Anterior cingulate cortex (tissue), 58 donors: ENCODE measurements at places on chromosomes 3 and 15.

DNA sequence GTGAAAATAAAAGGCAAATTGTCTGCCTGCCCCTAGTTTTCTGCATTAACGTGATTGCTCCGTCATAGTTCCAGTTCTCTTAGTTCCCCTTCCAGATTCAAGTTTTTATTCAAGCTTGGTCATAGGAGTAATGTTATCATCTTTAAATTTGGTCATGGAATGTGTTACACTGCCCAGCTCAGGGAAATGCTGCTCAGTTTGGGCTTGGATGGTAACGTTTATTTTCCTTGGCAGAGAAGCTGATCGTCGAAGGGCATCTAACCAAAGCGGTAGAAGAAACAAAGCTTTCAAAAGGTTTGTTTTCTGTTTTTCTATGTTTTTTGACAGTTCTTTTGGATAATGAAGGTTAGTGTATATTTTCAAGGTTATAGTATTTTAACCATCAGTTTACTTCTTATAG, 118.4 kb upstream of the FLNB start:
- no peak for DNase-seq

DNA sequence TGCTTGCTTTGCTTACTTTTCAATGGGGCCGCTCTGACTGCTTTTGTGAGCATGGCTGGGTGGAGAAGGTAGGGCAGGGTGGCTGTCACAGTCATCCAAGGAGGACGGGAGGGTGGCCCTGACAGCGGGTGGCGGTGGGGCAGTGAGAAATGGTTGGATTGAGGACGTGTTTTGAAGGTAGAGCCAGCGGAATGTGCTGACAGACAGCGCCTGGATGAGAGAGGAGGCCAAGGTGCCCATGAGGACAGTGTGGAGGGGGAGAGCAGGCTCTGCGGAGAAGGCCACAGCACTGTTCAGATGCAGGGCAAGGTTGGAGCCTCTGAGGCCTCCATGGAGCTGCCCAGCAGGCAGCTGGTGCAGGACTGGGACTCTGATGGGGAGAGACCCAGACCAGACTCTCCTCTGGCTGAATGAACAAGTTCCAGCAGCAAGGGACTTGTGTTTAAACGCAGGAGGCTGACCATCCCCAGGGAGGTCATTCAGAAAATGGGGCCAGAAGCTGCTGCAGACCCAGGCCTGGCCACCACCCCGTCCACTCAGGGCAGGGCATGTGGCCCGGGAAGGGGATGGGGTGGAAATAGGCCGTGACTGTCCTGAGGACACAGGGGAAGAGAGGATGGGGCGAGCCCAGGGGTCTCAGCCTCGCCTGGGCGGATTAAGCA, 120.3 kb upstream of the PRR20G start:
- DNase-seq, result no peak

DNA sequence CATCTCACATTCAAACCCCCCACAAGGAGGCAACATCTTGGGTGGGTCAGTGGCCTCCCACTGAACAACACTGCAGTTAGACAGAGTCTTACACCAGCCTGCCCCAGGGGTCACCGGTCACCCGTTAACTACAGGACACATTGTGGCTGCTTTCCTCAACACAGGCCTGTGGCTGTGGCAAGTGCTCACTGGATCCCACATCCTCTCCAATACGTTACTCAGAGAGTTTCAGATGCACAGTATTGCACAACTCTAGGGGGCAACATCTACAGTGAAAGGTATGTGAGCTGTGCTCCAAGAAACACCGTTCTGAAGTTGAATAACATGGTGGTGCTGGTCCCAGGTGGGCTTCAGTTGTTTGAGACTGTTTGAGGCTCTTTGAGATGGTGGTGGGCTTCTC, 41.0 kb downstream of the CTDSPL start:
- no peak for DNase-seq

GRCh38 chr15:31391687-31392671, 65.3 kb downstream of the KLF13 start:
- DNase-seq, result no peak

GRCh38 chr3:48470286-48470685, 23.7 kb downstream of the ATRIP start:
- DNase-seq, result no peak

- DNase-seq, result no peak
These were observed 1.4 kb downstream of the ACVR2B start for GRCh38 chr3:38454884-38455638.

DNA sequence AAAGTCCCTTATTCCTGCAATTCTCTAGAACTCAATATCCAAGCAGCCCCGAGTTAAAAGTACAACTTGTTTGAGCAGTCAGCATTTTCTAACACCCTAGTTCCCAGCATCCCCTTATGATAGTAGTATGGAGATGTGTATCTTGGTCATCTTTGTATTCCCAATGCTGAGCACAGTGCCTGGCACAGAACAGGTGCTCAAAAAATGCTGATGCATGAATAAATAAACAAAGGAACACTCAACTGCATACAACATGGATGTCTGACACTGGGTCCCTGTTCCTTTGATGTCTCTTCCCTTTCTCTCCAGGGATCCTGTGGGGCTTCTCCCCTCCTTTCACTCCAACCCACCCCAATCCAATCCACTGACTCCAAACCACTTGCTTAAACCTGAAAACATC, 23.9 kb upstream of the B3GNT5 start:
- DNase-seq, result no peak

DNA sequence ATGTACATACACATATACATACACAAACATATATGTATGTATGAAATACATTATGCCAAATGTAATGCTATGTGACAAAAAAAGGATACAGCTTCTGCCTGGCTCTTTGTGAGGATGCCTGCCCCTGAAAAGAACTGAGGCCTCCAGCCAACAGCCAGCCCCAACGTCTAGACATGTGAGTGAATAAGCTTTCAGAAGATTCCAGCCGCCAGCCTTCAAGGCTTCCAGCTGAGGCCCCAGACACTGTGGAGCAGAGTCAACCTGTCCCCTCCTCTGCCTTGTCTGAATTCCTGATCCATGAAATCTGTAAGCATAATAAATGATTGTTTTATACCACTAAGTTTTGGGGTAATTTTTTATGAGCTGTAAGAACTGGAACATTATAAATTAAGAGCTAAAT, 24.7 kb downstream of the GXYLT2 start:
- DNase-seq, result no peak

- no peak for DNase-seq
These were observed 68.0 kb upstream of the MBNL1 start for GRCh38 chr3:152200476-152201420.

DNA sequence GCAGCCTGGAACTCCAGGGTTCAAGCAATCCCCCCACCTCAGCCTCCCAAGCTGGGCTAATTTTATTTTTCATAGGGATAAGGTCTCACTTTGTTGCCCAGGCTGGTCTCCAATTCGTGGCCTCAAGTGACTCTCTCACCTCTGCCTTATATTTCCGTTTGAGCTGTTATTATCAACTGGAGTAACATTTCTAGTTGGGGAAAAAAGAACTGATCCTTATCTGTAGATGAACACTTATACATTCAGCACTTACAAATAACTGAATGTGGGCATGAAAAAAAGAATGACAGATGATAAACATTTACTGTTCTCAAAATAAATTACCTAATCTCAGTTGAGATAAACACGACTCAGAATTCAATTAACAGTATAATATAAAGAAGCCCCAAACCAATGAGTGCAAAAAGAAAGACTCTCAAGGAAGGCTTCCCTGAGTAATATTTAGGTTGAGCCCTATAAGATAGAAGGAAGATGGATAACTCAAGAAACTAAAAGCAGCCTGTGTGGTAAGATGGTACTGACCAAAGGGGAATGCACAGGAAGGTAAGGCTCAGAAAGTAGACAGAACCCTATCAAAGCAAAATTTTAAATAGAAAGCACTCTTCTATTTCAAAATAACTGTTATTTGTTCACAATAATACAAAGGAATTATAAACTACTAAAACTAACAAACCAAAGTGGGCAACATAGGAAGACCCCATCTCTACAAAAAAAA, 11.8 kb downstream of the UBE3A start:
- no peak for DNase-seq

GRCh38 chr15:82146990-82147461, 101.2 kb upstream of the MEX3B start:
- no peak for DNase-seq

DNA sequence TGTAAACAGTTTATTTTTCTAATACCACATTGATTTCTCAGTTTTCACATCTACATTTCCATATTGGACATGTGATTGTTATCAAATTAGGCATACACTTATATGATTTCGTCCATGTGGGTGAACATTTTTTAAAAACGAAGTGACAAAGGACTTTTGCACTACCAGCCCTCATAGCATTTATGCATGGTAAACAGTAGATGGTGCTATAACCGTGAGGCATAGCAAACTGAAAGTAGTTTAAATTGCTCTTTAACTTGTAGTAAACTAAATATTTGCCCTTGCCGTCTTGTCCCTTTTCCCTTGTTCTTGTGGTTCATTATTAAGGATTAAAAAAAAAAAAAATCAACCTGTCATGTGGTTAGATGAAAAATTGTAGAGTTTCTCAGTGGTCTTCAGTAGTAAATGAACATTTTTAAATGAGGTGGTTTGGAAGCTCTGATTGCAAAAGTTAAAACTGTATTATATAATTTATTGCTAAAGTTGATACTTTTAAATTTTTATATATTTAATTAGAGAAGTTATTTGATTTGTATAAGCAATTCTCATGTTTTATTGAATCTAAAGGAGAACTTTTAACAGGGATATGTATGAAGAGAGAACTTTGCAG, 24.0 kb downstream of the STX19 start:
- DNase-seq, result no peak

GRCh38 chr15:89446255-89446891, 50.0 kb downstream of the RHCG start:
- no peak for DNase-seq

GRCh38 chr15:49988766-49989165, 130.3 kb downstream of the ATP8B4 start:
- no peak for DNase-seq

- DNase-seq, result no peak
These were observed 23.6 kb downstream of the GRAMD2A start for GRCh38 chr15:72173864-72174550.

DNA sequence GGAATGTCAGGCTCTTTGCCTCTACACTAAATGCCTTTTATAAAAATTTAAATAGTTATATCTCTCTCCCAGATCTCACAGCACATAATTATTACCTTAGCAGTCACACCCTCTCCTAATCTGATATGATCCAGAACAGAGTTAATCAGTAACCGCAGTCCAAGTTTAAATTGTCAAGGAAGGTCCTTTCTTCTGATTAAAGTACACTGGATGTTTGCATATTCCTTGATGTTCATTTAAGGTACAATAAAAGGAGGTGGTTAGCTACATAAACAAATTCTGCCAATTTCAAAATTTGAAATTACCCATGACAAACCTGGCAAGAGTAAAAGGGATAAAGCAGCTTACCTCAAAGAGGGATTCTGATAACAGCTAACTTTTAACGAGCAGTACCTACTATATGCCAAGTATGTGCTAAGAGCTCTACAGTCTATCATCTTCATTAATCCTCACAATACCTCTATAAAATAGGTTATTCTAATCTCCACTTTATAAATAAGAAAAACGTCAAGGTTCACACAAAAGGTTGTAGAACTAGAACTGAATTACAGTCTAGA, 4.3 kb downstream of the GOLIM4 start:
- DNase-seq, result no peak

DNA sequence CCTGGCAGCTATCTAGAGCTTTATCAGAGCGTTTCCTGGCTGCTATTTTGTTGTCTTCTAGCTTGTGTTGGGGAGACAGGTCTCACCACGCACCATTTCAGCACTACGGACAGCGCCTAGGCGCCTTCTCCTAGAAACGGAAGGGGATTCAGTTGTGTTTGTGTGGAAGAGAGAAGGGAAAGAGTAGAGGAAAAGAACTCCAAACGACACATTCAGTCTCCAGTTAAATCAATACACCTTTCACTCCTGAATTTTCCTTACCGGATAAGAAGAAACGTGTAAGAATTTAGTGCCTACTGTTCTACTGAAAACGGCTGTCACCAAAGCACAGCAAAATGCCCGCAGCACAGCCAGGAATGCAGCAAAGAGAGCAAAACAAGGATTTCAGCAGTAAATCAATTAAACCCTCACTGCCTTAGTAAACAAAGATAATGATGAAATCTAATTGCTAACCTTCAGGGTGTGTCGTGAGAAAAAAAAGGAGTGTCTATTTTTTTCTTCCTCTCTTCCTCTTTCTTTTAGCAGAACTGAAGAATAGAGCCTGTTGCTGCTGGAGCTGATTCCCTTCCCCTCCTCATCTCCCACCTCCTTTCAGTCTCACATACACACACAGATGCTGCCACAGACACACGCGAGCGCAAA, 412 bp upstream of the CTXN2 start:
- peak; percentile 3 for DNase-seq

DNA sequence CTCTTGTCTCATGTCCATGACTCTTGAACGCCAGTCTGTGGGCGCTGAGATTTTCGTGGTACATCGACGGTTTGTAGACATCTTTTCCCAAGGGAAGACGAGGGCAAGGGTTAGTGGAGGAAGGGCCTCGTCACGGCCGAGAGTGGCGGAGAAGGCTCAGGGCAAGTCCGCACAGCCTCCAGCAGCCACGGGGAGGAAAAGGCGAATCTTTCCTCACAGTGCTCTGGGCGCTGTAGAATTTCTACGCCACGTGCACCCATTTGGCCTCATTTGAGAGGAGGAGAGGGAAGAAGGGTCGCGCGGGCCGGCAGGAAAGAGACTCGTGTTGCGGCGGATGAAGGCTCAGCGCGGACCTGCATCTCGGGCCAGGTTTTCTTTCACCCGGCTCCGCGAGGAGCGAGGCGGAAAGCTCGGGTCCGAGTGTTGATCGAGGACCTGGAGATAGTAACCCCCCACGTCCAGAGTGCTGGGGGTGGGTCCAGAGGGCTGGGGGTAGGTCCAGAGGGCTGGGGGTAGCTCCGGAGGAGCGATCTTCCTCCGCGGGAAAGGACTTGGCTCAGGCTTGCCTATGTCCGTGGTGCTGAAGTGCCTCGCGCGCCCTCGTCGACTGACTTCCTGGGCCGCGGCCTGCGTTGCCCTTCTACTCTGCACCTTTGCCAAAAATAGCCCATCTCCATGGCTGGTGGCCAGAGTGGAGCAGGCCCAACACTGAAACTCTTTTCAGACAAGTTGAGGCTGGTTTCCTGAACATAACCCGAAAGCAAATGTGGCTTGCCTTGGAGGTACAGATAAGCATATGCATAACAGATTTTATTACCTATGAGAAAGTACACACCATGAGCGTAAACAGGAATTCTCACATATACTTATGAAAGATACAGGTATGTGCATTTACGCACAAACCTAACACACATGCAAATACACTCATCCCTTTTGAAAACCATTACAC, 1.1 kb downstream of the SLC35G2 start:
- DNase-seq, result peak; percentile 24

DNA sequence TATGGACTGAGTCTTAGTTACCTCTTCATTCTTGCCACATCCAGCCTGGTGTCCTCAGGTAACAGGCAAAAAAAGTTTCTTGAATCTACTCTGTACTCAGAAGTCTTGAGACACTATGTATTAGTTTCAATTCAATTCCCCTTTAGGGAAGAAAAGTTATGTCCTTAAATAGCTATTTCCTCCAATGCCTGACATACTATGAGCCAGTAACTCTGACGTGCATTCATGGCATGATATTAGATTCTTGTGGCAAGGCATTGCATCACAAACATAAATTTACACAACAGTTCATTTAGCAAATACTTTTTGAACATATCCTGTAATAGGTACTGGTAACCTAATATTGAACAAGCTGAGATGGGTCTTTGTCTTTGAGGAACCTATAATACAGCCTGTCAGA, 109.3 kb upstream of the FOXB1 start:
- no peak for DNase-seq
